ENCODE measurements at places on chromosomes 2 and 18. TPM values are rescaled to one million over a fixed set of nuclear protein-coding genes. Genes with fewer than 3 reads are reported as not detected.

The MRPS5 gene
- total RNA-seq: 44.1 TPM

- no peaks in the 10 kb centered on the region for H3K36me3 ChIP-seq
- H3K4me1 ChIP-seq: no peaks in the 10 kb centered on the region
- H3K4me3 ChIP-seq: no peak overlapping the region
- no peaks in the 10 kb centered on the region for H3K27me3 ChIP-seq
- no peak for DNase-seq
- H3K27ac ChIP-seq: no peak overlapping the region
Measured at GRCh38 chr2:143889216-143889615, 630.7 kb downstream of the ZEB2 start.

The LHCGR gene
- 0.48 TPM for total RNA-seq

GRCh38 chr2:128776461-128777195 is 458.0 kb upstream of the HS6ST1 start:
- no peak overlapping the region for H3K4me3 ChIP-seq
- H3K4me1 ChIP-seq: no peaks in the 10 kb centered on the region
- no peak overlapping the region for H3K27ac ChIP-seq
- no peaks in the 10 kb centered on the region for H3K36me3 ChIP-seq
- DNase-seq: no peak

The PROKR1 gene
- total RNA-seq: 0.27 TPM

GRCh38 chr2:19205983-19206533 is 152.4 kb downstream of the OSR1 start:
- DNase-seq: no peak
- no peak overlapping the region for H3K4me3 ChIP-seq
- no peaks in the 10 kb centered on the region for H3K27me3 ChIP-seq
- H3K4me1 ChIP-seq: no peaks in the 10 kb centered on the region

DNA sequence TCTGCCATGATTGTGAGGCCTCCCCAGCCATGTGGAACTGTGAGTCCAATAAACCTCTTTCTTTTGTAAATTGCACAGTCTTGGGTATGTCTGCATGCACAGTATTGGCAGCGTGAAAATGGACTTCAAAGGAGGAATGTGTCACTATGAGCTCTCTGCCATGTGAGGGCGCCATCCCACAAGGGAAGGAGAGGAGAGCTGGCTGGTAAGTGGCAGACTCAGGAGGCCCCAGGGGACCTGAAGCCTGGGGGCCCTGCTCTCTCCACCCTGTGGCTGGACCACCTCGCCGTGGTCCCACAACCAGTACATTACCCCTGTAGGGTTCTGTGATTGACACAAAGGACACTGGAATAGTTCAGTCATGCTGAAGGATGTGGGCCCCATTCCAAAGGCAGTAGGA is 122.1 kb downstream of the RPIA start:
- H3K4me3 ChIP-seq: no peak overlapping the region
- H3K27me3 ChIP-seq: no peaks in the 10 kb centered on the region
- no peaks in the 10 kb centered on the region for H3K36me3 ChIP-seq
- H3K4me1 ChIP-seq: no peaks in the 10 kb centered on the region

GRCh38 chr2:3646446-3646845 is 11.6 kb upstream of the ALLC start:
- H3K4me3 ChIP-seq: no peak overlapping the region
- no peaks in the 10 kb centered on the region for H3K27me3 ChIP-seq
- no peaks in the 10 kb centered on the region for H3K36me3 ChIP-seq
- H3K4me1 ChIP-seq: no peaks in the 10 kb centered on the region

- no peak overlapping the region for H3K4me3 ChIP-seq
- DNase-seq: no peak
- H3K4me1 ChIP-seq: peaks cover 8% of the 10 kb centered on the region
Measured at GRCh38 chr2:85706599-85707296, 12.6 kb downstream of the GNLY start.

DNA sequence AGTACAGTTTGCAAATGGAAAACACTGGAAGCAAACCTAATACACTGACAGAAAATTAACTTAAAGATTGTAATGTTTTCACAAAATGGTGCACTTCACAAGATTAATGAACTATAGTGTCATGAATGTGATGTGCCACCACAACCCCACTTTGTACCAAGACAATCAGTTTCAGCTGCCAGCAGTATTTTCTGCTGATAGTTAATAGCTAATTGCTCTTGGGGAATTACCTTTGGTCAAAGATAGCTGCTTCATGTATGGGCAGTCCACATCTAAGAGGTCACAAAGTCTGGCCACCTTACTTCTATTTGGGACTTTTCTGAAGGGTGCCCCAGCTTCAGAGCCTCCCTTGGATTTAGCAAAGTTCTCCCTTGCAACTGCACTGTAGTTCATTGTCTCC is 254.0 kb downstream of the CALCRL start:
- H3K4me1 ChIP-seq: no peaks in the 10 kb centered on the region
- DNase-seq: no peak
- H3K27me3 ChIP-seq: no peaks in the 10 kb centered on the region
- H3K36me3 ChIP-seq: no peaks in the 10 kb centered on the region
- H3K27ac ChIP-seq: no peak overlapping the region

GRCh38 chr2:112345030-112346027 is 69.9 kb downstream of the ZC3H6 start:
- no peaks in the 10 kb centered on the region for H3K4me1 ChIP-seq
- no peak for DNase-seq
- no peaks in the 10 kb centered on the region for H3K36me3 ChIP-seq
- H3K4me3 ChIP-seq: no peak overlapping the region

DNA sequence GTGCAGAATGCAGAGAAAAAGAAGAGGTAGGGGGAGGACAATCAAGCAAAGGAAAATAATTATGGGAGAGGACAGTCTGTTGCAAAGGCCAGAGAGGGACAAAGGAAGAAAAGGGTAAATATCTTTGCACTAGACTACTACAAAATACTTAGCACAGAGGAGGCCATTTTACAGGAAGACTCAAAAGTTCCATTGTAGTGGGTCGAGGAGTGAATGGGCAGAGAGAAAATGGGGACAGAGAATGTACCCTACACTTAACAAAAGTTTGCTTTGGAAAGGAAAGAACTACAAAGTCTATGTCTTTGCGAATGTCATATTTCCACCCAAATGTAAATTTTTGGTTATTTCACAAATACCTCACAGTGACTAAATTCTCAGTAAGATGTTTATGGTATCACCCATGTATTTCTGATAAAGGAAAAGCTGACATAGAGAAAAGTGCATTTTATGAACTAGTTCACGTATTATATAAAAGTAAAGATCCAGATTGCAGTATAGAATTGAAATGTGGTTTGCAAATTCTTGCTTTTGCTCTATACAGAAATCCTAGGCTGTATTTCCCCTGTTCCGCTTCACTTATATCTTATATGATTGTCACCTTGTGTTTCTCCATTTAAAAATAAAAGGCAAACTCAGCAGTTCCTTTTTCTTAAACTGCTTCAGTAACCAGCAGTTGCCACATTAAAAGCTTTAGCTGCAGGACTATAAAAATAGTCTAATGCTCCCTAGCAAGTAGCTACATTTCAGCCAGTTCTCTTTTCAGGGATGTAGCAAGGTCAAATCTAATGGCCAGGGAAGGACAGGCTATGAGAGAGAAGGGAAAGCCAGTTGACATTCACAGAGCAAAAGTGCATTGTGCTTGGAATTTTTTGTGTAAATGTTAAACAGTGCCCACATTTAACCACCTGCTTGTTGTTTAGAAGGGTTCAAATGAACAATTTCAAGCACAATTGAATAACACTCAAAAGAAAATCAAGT is 79.7 kb upstream of the CYTIP start:
- no peaks in the 10 kb centered on the region for H3K4me1 ChIP-seq
- no peak for DNase-seq
- no peaks in the 10 kb centered on the region for H3K36me3 ChIP-seq
- no peak overlapping the region for H3K4me3 ChIP-seq

GRCh38 chr18:22467760-22468553 is 50.2 kb upstream of the CTAGE1 start:
- H3K36me3 ChIP-seq: no peaks in the 10 kb centered on the region
- H3K27ac ChIP-seq: peak overlapping the region; percentile 83
- no peak overlapping the region for H3K4me3 ChIP-seq
- DNase-seq: peak; percentile 60

- H3K4me3 ChIP-seq: no peak overlapping the region
- no peaks in the 10 kb centered on the region for H3K36me3 ChIP-seq
- H3K27me3 ChIP-seq: no peaks in the 10 kb centered on the region
Measured at GRCh38 chr2:121342751-121343150, 57.7 kb upstream of the TFCP2L1 start.

GRCh38 chr2:27708257-27708654 is 44.6 kb downstream of the SLC4A1AP start:
- no peak overlapping the region for H3K4me3 ChIP-seq
- no peak for DNase-seq
- no peaks in the 10 kb centered on the region for H3K36me3 ChIP-seq
- H3K27ac ChIP-seq: peak overlapping the region; percentile 80
- H3K4me1 ChIP-seq: no peaks in the 10 kb centered on the region

- no peaks in the 10 kb centered on the region for H3K36me3 ChIP-seq
- H3K27me3 ChIP-seq: no peaks in the 10 kb centered on the region
- no peak for DNase-seq
- no peaks in the 10 kb centered on the region for H3K4me1 ChIP-seq
- H3K27ac ChIP-seq: no peak overlapping the region
Measured at GRCh38 chr18:75090336-75090735, 118.6 kb downstream of the PTGR3 start.

DNA sequence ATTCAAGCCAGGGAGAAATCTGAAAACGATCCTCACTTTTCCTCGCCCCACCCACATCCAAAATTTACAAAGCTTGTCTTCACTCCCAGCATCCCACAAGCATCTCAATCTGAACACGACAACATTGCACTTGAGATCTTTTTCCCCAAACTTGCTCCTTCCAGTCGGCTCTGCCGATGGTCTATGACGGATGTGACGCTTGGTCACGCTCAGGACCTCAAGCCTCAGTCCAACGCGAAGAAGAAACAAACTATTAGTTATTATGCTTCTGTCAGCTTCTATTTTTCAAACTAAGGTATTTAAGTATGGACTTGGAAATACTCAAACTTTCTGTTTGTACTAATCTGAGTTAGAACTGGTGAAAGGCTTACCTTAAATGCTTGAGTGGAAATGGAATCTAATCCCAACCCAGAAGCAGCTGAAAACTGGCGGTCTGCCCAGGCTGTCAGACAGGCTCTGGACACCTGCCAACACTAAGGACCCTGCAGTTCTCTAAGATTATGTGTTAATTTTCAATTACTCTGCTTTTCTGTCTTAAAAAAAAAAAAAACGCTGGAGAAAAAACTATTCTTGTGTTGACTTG is 132.1 kb upstream of the DNMT3A start:
- no peaks in the 10 kb centered on the region for H3K27me3 ChIP-seq
- no peak overlapping the region for H3K4me3 ChIP-seq
- no peak for DNase-seq
- no peak overlapping the region for H3K27ac ChIP-seq
- no peaks in the 10 kb centered on the region for H3K4me1 ChIP-seq
- no peaks in the 10 kb centered on the region for H3K36me3 ChIP-seq

The DCC gene
- 3.2 TPM for total RNA-seq

GRCh38 chr2:102295566-102295965 is 15.8 kb upstream of the IL1RL1 start:
- no peak overlapping the region for H3K4me3 ChIP-seq
- no peaks in the 10 kb centered on the region for H3K36me3 ChIP-seq

The CDK15 gene
- total RNA-seq: 0.55 TPM

DNA sequence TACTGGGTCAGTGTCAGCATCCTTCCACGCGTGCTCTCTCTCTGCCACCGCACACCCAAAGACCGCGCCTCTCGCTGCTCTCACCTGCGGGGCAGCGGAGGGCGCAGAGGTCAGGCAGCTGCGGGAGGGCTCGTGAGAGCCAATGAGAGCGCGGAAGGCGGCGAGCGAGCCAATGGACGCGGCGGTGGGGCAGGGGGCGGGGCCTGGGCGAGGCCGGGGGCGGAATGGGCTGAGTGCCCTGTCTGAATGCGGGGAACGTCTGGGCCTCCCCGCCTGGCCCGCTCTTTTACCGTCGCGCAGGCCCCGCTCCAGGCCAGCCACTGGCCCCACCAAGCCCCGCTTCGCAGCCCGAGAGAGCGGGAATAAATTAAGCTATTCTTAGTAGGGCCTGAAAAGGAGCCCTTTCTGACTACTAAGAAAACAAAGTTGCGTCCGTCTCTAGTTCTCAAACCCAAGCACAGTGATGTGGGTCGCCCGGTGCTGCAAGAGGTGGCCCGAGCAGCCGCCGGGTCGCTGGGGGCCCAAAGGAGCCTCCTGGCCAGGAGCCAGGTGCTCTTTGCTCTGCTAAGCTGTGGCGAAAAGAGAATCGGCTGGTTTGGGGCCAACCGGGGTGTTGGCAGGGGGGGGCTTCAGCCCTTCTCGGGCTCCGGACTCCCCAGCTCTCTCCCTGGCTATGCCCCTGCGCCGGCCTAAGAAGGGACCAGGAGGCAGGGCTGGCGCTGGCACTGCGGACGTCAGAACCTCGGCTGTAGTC is 81.1 kb upstream of the GLI2 start:
- H3K4me3 ChIP-seq: no peak overlapping the region
- no peaks in the 10 kb centered on the region for H3K27me3 ChIP-seq
- no peaks in the 10 kb centered on the region for H3K36me3 ChIP-seq
- no peak overlapping the region for H3K27ac ChIP-seq

- no peak for DNase-seq
- no peaks in the 10 kb centered on the region for H3K36me3 ChIP-seq
- no peaks in the 10 kb centered on the region for H3K4me1 ChIP-seq
- H3K27ac ChIP-seq: no peak overlapping the region
- no peak overlapping the region for H3K4me3 ChIP-seq
Measured at GRCh38 chr2:215002500-215002899, 135.9 kb downstream of the ABCA12 start.

The DNAJC5G gene
- not detected for total RNA-seq

- H3K27me3 ChIP-seq: no peaks in the 10 kb centered on the region
- H3K4me3 ChIP-seq: no peak overlapping the region
- no peaks in the 10 kb centered on the region for H3K36me3 ChIP-seq
- no peak for DNase-seq
Measured at GRCh38 chr2:48467637-48468036, 62.3 kb upstream of the STON1 start.

The KRCC1 gene
- total RNA-seq: 19.7 TPM

- H3K27me3 ChIP-seq: peaks cover 18% of the 10 kb centered on the region
- DNase-seq: peak; percentile 51
Measured at GRCh38 chr18:62331581-62332356, 6.7 kb downstream of the TNFRSF11A start.

The KLHL14 gene
- total RNA-seq: 2.8 TPM

The SLC19A3 gene
- total RNA-seq: 4.8 TPM
